A673 (cell line): ENCODE measurements at places on chromosomes 5 and 9.

DNA sequence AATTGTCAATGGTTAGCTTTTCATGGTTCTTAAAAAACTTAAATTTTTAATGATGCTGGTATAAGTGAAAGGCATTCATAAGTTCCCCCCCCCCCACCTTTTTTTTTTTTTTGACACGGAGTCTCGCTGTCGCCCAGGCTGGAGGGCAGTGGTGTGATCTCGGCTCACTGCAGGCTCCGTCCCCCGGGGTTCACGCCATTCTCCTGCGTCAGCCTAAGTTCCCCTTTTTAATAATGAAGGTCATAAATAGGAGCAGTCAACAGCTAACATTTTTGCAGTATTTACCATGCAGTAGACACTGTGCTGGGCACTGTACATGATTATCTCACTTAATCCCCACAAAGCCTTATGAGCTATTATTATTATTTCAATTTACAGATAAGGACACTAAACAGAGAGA, 556.3 kb downstream of the PDE4D start:
- no peak for DNase-seq

DNA sequence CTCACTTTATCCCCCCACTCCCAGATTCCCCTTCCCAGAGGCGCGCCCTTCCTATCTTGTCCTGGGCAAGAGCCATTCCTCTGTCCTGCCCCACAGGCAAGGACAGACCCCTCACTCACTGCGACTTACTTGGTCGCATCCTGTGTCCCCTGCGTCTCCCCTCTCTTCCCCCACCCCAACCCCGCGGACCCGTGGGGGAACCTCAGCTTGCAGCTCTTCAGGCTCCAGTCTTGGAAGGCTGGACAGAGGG, 542 bp downstream of the GGTA1 start:
- DNase-seq = no peak

GRCh38 chr5:94517490-94518488, 100.6 kb downstream of the KIAA0825 start:
- no peak for DNase-seq

DNA sequence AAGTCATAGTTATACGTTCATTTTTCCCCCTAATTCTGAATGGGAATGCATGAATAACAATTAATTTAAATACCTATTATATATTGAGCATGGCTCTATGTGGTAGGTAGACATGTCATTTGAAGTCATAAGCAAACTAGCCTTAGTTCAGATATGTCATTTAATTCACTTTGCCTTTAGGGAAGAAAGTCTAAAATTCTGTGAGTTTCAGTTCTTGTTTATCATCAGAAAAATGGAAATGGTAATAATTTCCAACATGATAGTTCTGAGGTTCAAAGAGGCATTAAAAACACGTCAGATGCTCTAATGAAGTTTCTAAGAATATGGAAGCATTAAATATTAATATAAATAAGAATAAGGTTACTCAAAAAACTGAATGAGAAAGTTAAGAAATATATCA, 13.1 kb upstream of the ANXA1 start:
- DNase-seq = no peak

DNA sequence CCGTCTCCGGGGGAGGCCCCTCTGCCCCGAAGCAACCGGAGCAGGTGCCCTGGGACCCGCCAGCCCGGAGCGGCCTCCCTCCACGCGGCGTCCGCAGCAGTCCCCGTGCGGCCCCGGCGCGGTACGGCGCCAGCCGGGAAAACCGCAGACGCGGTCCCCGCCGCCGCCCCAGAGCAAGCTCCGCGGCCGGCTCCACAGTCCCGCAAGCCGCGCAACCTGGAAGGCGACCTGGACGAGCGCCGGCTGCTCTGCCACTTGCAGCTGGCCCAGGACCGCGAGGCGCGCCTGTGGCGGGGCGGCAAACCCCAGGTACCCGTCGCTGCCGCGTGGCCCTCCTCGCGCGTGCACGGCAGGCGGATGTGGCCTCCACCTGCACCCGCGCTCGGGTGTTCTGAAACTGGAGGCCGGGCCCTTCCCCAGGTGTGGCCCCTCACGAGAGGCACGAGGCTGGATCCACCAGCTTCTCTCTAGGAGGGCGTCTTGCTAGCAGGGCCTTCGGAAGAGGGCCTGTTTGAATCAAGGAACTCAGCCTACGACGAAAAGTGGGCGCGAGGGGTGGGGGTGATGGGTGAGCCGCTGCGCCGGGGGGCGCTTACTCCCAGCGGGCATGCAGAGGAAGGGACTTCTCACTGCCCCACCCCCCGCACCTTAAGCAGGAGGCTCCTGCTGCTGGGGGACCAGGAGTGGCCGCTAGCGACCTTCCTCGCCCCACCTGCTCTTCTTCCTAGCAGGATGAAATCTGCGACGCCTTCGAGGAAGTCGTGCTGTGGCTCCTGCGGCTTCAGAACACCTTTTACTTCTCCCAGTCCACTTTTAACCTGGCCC, 602 bp downstream of the CCNI2 start:
- DNase-seq = no peak

- no peak for DNase-seq
These were observed 65.1 kb downstream of the YIPF5 start for GRCh38 chr5:144105371-144105770.

DNA sequence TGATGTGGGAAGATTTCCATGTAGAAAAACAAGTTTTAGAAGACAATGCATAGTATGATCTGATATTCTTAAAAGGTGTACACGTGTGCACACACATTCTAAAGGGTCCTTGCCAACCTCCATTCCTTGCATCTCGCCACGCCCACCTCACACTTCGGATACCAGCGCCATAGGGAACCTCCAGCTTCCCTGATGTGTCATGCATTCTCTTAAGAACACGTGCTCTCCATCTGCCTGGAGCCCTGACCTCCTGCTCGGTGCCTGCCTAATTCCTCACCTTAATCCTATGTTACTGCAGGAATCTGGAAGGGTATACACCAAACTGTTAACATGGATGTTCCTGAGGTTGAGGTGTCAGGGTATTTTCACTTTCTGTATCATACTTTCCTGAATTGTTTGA, 63.1 kb downstream of the PTCD2 start:
- no peak for DNase-seq

DNA sequence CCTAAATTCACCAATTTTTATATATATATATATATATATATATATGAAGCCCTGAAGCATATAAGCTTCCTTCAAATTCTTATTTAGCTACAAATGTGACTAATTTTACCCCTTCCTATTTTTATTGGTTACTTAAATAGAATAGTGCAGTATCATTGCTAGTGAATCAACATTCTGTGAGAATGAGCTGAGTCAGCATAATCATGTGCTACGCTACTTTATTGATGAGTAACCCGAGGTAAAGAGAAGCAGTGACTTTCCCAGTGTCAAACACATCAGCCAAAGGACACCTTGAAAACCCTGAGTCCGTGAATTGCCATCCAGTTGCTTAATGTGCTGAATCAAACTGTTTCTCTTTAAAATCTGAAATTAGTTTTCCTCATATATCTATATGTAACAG, 546.2 kb downstream of the DMRTA1 start:
- DNase-seq = no peak

- DNase-seq = peak; percentile 45
These were observed 158.9 kb downstream of the HINT1 start for GRCh38 chr5:131005963-131006684.

GRCh38 chr5:83895860-83896259, 175.2 kb upstream of the HAPLN1 start:
- no peak for DNase-seq

DNA sequence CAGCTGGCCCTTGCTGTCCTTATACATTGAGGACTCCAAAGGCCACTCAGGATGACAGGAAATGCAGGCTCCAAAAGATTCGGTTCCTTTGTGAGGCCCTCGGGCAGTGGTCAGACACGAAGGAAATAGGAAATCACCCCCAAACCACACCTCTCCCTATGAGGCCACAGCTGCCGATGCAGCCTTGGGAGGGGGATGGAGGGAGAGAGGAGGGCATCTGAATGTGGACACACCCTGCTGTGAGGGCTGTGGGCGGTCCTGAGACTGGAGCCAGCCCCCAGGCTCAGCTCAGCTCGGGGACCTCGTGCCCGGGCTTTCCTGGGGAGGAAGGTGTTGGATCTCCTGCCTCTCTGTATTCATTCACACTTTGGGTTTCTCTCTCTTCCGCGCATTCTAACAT, 2.7 kb upstream of the CLPTM1L start:
- DNase-seq = no peak

- DNase-seq = no peak
These were observed 1556.5 kb upstream of the C9orf72 start for GRCh38 chr9:29129763-29130162.

DNA sequence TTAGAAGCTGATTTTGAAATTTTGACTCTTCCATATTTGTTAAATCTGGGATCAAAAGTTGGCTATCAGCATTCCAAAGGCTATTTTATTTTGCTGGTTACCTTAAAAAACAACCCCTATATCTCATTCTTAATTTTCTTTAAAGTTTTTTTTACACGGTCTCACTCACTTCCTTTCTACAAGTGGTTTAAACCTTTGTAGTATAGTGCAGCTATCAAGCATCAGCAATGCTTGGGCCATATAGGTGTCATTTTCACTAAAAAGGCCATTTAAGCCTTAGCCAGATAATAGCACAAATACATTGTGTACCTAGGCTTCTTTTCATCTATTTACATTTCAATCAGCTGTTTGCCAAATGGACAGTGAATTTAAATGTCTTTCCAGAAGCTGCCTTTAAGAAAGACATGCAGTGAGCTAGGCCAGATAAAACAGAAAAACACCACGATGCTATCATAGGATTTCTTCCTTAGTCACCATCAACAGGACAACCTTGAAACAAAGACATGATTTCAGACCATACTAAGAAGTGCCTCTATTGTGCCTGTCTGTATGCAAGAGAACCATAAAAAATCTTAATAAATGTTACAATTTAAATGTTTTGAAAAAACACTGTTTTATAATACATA, 104.2 kb downstream of the RAPGEF6 start:
- DNase-seq = no peak

- no peak for DNase-seq
These were observed 98.2 kb upstream of the RPS23 start for GRCh38 chr5:82376307-82376706.

- DNase-seq = no peak
These were observed 37.1 kb downstream of the TENT4A start for GRCh38 chr5:6750142-6750840.
